B cell (primary cell): ENCODE measurements at places on chromosomes 11 and 22.
A peak's percentile ranks its signal among the peaks of the same experiment; 100 is the strongest.

DNA sequence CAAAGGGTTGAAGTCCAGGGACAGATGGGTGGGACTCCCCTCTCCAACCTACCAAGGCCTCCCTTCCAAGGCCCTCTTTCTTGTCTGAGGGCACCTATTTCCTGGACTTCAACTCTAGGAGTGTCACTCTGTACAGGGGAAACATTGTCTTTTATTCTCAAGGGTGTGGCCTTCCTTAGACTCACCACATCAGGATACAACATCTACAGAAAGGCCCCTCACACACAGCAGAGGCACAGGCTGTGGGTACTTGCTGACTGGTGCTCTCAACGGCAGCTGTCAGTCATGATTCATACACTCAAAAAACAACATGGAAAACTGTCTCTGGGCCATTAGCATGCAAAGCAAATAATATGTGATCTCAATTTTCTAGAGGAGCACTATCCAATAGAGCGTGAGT is 78.0 kb downstream of the RCN1 start:
- no peak for DNase-seq

DNA sequence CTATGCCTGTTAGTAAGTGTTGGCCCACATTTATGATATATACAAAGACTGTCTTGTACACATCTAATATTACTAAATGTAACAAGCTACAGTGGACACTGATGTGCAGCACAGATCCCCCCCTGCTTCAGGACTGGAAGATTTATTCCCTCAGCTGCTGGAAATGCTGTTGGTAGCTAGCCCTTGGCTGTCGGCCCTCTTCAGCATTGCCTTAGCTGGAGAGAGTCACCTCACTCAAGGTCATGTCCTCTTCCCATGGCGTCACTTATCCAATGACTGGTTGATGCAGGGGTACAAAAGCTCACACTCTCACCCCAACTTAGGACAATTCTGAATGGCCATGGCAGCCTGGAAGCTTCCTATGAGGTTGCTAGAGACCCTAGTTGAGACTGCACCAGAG is 312.7 kb downstream of the SOX6 start:
- no peak for DNase-seq

- no peak for DNase-seq
Observed at GRCh38 chr22:27984001-27984695, 65.1 kb upstream of the PITPNB start.

GRCh38 chr11:81658722-81659121 is 1074.9 kb downstream of the FAM181B start:
- DNase-seq, result no peak

GRCh38 chr11:444396-445144 is 2.8 kb upstream of the ANO9 start:
- DNase-seq, result no peak

DNA sequence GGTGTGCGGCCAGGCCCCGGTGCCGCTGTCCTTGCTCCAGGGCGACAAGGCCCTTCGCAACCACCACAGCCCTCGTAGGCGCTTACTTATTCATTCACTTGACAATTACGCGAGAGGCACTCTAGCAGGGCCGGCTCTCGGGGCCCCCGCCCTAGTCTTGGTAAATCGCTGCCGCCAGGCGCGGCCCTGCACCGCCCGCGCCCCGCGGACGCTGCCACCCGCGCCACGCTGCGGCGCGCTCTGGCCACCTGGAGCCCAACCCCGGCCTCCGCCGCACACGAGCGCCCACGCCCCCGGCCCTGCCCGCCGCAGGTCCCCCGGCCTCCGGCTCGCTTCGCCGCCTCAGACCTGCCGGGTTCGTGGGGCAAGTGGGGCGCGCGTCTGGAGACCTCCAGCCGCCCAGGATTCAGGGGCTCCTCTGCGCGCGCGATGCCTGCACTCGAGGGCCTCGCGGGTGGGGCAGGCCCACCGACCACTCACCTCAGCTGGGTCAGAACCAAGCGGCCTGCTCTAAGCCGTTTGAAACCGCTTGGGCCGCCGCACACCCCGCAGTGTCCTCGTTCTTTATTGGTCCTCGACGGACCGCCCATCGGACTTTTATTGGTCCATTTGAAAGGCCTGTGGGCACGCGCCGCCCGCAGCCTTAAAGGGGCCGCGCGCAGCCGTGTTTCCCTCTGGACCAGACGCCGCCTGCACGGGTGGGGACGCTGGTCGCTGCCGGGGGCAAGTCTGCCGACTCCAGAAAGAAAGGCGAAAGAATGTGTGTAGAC is at the start of gene CKAP5:
Gene CKAP5, minus strand, starts transcription at position 541 of the 770 bp plus-strand sequence. CDS start 25,049 bp downstream, outside the sequence.
- peak; percentile 91 for DNase-seq

- DNase-seq, result no peak
Observed at GRCh38 chr11:17831883-17832282, 97.3 kb downstream of the KCNC1 start.

- DNase-seq, result no peak
Observed at GRCh38 chr11:121722431-121723245, 269.9 kb upstream of the SORL1-AS1 start.
